ENCODE measurements at places on chromosomes 12 and 14. TPM values are rescaled to one million over a fixed set of nuclear protein-coding genes. Genes with fewer than 3 reads are reported as not detected.

DAZAP2 gene
- polyA plus RNA-seq = 91.0 TPM

NUMB gene
- 27.6 TPM for polyA plus RNA-seq

CCER1 gene
- not detected for polyA plus RNA-seq

RPGRIP1 gene
- polyA plus RNA-seq = not detected

SERPINA3 gene
- not detected for polyA plus RNA-seq

SMCO3 gene
- polyA plus RNA-seq = not detected

KLRK1 gene
- not detected for polyA plus RNA-seq

KRT4 gene
- polyA plus RNA-seq = 0.06 TPM

PLEKHG7 gene
- polyA plus RNA-seq = not detected

CAPZA3 gene
- not detected for polyA plus RNA-seq

SENP1 gene
- 6.1 TPM for polyA plus RNA-seq

CACNA2D4 gene
- polyA plus RNA-seq = 0.14 TPM

ADAM21 gene
- polyA plus RNA-seq = 0.18 TPM

LRRC43 gene
- 0.28 TPM for polyA plus RNA-seq

PZP gene
- polyA plus RNA-seq = not detected

TAS2R30 gene
- polyA plus RNA-seq = not detected

FOXG1 gene
- not detected for polyA plus RNA-seq

ASCL1 gene
- not detected for polyA plus RNA-seq

IL26 gene
- polyA plus RNA-seq = not detected

ANKS1B gene
- not detected for polyA plus RNA-seq

MYBPC1 gene
- not detected for polyA plus RNA-seq

SDSL gene
- polyA plus RNA-seq = 1.9 TPM

LMNTD1 gene
- polyA plus RNA-seq = not detected
